ENCODE measurements at places on chromosomes 11 and 22. TPM values are rescaled to one million over a fixed set of nuclear protein-coding genes. Genes with fewer than 3 reads are reported as not detected.
A peak's percentile ranks its signal among the peaks of the same experiment; 100 is the strongest.

- no peak overlapping the region for H3K27ac ChIP-seq
- H3K4me1 ChIP-seq, result no peaks in the 10 kb centered on the region
- no peak for DNase-seq
Observed at GRCh38 chr11:107612445-107612844, 21.5 kb downstream of the ELMOD1 start.

DNA sequence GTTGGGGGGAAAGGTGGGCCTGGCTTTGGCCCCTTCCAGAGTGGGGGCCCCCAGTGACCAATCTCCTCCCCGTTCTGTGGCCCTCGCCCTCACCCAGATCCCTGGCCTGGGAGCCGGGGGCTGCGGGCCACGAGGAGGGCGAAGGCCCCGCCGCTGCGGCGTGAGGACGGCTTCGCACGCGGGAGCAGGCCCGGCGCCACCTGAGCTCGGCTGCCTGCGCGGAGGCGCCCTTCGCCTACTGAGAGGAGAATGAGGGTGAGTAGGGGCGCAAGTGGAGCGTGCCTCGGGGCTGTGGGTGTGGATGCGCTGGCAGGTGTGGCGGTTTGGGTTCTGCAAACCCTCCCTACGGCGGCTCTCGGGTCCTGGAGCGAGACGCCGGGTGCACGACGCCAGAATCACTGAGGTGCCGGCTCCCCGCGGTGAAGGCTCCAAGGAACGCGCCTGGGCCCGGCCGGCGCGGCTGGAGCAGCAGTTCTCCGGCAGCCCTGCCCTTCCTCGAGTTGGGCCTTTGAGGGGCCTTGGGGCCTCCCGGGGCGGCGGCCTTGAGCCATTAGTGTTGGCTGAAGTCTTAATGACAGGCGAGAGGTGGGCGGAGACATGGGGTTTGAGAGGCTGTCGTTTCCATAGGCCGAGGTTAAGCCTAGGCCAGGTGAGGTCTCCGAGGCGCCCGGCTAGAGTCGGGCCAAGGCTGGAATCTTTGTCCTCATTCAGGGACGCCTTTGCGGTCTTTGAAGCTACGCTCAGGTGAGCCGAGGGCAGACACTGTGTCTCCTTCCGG is 65.3 kb downstream of the CTTN start:
- no peak overlapping the region for H3K27ac ChIP-seq
- H3K36me3 ChIP-seq, result no peaks in the 10 kb centered on the region
- H3K27me3 ChIP-seq, result peaks cover 52% of the 10 kb centered on the region
- H3K4me3 ChIP-seq, result no peak overlapping the region
- H3K4me1 ChIP-seq, result no peaks in the 10 kb centered on the region

DNA sequence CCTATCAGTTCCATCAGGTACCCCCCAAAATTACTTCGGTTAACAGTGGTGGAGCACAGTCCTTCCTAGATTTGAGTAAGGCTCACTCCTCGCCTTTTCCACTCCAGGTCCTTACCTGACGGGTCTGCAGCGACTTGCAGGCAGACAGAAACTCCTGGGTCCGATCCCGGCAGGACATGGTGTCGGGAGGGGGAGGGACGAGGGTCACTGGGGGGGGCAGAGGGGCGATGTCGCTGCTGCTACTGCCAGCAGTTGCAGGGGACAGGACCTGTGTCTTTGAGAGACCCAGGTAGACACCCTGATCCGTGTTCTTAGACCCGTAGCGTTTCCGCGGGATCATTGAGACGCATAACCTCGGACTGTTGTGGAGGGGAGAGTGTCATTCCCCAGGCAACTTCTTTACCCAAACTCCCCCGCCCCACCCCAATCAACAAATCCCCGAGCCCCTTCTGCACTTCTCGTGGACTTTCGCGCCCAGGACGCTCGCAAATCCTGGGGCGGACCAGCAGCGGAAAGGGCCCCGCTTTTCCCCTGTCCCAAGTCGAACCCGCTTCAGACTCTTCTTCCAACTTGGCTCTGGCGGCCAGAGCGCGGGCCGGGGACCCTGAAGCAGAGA is 839 bp downstream of the STX5 start:
- no peaks in the 10 kb centered on the region for H3K36me3 ChIP-seq
- peak overlapping the region; percentile 90 for H3K27ac ChIP-seq
- DNase-seq, result no peak
- peaks cover 8% of the 10 kb centered on the region for H3K4me1 ChIP-seq

GRCh38 chr22:24244144-24244787 is 616 bp downstream of the GGT5 start:
- H3K4me1 ChIP-seq, result peaks cover 46% of the 10 kb centered on the region
- no peak overlapping the region for H3K27ac ChIP-seq
- no peaks in the 10 kb centered on the region for H3K27me3 ChIP-seq
- peak overlapping the region; percentile 23 for H3K4me3 ChIP-seq

GRCh38 chr22:46674367-46674781 is 54.2 kb downstream of the GRAMD4 start:
- H3K4me1 ChIP-seq, result no peaks in the 10 kb centered on the region
- H3K27ac ChIP-seq, result no peak overlapping the region
- H3K36me3 ChIP-seq, result peaks cover 82% of the 10 kb centered on the region
- peak; percentile 42 for DNase-seq

DNA sequence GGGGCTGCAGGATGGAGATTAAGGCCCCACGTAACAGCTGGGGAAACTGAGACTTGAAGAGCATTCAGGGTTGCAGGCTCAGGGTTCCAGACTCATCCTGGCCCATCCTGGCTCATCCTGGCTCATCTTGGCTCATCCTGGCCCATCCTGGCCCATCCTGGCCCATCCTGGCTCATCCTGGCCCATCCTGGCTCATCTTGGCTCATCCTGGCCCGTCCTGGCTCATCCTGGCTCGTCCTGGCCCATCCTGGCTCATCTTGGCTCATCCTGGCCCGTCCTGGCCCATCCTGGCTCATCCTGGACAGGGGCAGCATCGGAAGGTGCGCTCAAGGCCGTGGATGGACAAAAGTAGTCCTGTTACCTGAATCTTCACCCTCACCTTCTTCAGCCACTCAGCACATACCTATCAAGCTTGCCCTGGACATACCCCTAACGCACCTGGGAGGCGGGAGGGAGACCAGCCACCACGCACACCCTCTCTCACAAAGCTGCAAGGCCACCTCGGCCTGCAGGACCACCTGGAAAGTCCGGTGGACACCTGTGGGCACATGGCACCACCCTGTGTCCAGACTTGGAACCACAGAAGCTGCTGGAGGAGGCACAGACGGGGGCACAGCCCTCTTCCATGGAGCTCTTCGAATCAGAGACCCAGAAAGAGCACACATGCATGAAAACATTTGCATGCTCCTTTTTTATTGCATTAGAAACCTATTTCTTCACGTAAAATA is 20.3 kb upstream of the NLRP6 start:
- H3K4me3 ChIP-seq, result no peak overlapping the region
- H3K4me1 ChIP-seq, result no peaks in the 10 kb centered on the region
- H3K27ac ChIP-seq, result no peak overlapping the region
- H3K27me3 ChIP-seq, result no peaks in the 10 kb centered on the region
- no peak for DNase-seq

ANO5 gene
- 2.8 TPM for total RNA-seq
